ENCODE measurements at places on chromosomes 7 and 10. TPM values are rescaled to one million over a fixed set of nuclear protein-coding genes. Genes with fewer than 3 reads are reported as not detected.

Gene SPDYE11
- not detected for total RNA-seq

Gene TAF6
- total RNA-seq = 31.5 TPM

Gene STEAP4
- 165 TPM for total RNA-seq

Gene ICA1
- 70.1 TPM for total RNA-seq

Gene HTRA1
- total RNA-seq = 152 TPM

Gene CARD11
- 0.80 TPM for total RNA-seq

Gene LRGUK
- total RNA-seq = 1.6 TPM

Gene CHN2
- 17.1 TPM for total RNA-seq

Gene CEP55
- 2.1 TPM for total RNA-seq

GRCh38 chr10:67571503-67571902 is 124.5 kb downstream of the CTNNA3 start:
- no peak for DNase-seq

DNA sequence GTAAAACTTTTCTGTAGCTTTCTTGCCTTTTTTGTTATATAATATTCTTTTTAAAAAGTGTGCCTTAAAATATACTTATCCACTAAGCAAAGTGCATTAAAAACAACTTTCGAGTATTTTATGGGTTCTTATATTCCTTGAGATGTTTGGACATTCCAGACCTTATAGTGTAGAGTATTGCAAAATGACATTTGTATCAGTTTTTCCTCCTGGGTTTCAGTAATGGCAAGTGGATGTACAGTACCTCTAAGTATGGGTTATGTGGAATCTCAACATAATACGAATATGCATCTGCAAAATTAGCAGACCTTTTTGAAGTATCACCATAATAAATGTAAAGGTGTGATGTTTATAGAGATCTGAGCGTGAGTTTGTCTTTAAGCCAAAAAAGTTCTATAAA is 2.7 kb downstream of the CDK13 start:
- DNase-seq = no peak

DNA sequence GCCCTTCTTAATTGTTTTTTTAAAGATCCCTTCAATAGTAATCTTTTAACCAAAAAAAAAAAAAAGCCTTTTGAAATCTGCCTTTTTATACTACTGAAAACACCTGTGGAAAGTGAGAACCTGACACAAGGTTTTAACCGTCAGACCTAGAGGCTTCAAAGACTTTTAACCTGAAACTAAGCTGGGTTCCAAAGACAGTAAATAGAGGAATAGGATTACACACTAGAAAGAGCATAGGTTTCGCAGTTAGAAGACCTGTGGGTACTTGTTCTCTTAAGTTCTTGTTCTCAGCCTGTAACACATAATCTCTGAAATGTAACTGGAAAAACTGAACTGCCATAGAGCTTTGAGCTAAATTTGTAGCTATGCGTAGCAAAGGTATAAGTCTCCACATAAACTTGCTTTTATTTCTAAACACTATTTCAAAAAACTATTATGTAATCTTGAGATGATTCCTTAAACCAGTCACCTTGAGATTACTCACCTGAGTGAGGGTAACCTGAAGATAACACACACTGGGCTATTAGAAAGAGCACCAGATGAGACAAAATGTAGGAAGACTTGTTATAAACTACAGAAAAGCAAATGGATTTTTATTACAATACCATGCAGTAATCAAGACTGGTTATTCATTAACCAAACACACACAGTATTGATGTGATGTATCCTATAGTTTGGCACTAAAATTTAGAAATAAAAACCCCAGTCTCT is 196.6 kb upstream of the FRMD4A start:
- DNase-seq = no peak

DNA sequence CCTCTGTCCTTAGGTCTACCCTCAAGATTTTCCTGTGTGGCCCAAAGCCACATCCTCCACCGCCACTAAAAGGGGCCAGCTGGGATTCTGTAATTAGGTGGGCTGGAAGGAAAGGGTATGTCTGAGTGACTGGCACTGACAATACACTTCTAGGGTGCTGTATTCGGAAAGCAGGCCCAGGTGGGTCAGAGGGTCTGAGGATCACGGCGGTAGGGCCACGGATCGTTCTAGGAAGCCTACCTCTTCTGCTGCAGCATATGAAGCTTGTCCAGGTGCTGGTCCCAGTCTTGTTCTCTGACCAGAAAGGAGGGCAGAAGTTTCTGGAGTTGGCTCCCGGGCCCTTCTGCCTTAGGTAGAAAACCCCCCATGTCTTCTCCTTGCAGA is 462 bp downstream of the TRPV5 start:
- no peak for DNase-seq

- no peak for DNase-seq
These were observed 24.4 kb upstream of the VSIR start for GRCh38 chr10:71797533-71798307.

GRCh38 chr7:39233851-39234529 is 256.3 kb downstream of the POU6F2 start:
- no peak for DNase-seq

GRCh38 chr7:99728615-99729014 is 6.4 kb downstream of the CYP3A7 start:
- no peak for DNase-seq

- DNase-seq = no peak
These were observed 999 bp upstream of the MRPS24 start for GRCh38 chr7:43870316-43870715.

All from breast epithelium (tissue), 4 donors.